ENCODE measurements at places on chromosomes 1 and 21. TPM values are rescaled to one million over a fixed set of nuclear protein-coding genes. Genes with fewer than 3 reads are reported as not detected.

Gene LAMB3
- total RNA-seq, result 11.1 TPM

Gene GPR25
- total RNA-seq, result not detected

Gene LGR6
- total RNA-seq, result 3.6 TPM

Gene RAP1GAP
- 29.9 TPM for total RNA-seq

Gene ADAMTS5
- 19.0 TPM for total RNA-seq

Gene FCGR2B
- 1.9 TPM for total RNA-seq

Gene OR2L3
- total RNA-seq, result 0.33 TPM

Gene OR2T11
- not detected for total RNA-seq

Gene ISG15
- 9.9 TPM for total RNA-seq

Gene OR2L2
- 0.88 TPM for total RNA-seq

Gene SPATA21
- not detected for total RNA-seq

Gene TUT4
- 180 TPM for total RNA-seq

Gene UBQLN4
- 24.2 TPM for total RNA-seq

Gene FBLIM1
- total RNA-seq, result 46.5 TPM

Gene DNAJC28
- 3.2 TPM for total RNA-seq

Gene EIF2D
- 53.8 TPM for total RNA-seq

Gene CFAP107
- not detected for total RNA-seq

Gene AADACL4
- not detected for total RNA-seq

Gene TSNAX
- 57.1 TPM for total RNA-seq

Gene KCNE2
- total RNA-seq, result not detected

Gene S100A8
- total RNA-seq, result 23.5 TPM

Gene ZNF593OS
- total RNA-seq, result 41.3 TPM

Gene IGSF9
- 63.3 TPM for total RNA-seq

Gene PLA2G2D
- total RNA-seq, result not detected

Gene KCND3
- 16.2 TPM for total RNA-seq

Gene TDRD5
- total RNA-seq, result 0.99 TPM

Gene TTC34
- total RNA-seq, result 0.27 TPM

Gene HEYL
- 16.3 TPM for total RNA-seq

Gene OR2L5
- 0.44 TPM for total RNA-seq
